ENCODE measurements at places on chromosomes 1 and 21. TPM values are rescaled to one million over a fixed set of nuclear protein-coding genes. Genes with fewer than 3 reads are reported as not detected.

- no peak for DNase-seq
Measured at GRCh38 chr1:59071876-59072582, 224.9 kb upstream of the FGGY start.

DNA sequence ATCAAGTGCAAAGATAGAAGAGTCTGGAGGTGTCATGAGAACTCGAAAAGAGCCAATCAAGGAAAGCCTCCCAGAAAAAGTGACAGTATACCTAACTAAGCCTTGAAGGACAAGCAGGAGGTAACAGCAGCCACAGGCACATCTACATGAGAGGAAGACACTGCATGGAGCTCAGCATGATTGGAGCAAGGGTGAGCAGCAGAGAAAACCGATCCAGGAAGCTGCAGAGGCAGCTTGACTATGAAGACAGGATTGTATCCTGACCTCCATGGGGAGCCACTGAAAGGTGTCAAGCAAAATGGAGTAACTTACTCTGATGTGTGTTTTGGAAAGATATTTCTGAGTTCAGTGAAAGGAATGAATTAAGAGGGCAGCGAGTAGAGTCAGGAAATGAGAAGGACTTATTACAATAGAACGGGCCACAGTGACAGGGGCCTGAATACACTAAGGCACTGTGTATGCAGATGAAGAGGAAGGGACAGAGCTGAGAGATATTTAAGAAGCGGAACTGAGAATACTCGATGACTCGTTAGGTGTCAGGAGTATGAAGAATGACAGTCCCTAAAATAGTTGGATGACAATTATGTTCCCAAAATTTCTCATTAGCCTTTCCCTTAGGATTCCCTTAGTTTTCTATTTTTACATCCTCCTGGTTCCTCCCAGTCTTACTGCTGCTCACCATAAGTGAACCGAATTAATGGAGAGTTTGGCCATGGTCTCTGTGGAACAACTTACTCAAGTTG is 139.3 kb upstream of the NFIA start:
- no peak for DNase-seq

DNA sequence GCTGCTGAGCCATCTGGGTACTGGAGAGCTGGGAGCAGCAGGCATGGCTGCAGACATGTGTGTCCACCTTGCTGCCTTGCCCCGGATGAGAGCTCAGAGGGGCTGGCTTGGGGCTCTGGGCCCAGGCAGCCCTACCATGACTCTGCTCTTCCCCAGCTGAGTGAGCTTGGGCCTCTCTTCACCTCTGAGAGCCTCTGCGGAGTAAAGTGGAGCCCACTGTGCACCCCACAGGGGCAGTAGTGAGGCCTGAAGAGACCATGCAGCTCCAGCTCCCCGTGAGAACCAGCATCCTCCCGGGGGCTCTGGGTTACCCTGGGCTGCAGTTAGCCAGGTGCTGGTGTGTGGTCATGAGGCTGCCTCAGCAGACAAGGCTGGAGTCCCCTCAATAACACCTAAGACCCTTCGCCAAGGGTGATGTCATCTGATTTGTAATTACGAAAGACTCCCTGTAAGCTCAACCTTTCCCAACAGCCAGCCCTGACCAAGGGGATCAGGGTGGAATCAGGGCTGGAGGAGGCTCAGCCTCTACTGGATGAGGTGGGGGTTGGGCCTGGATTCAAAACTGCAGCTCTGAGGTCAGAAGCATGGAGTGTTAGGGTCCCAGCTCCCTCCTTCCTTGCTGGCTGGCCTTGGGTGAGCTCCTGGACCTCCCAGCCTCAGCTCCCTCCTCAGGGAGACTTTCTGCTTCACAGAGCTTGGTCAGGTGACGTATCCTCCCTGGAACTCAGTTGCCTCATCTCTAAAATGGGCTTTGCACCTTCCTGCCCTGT is 308.0 kb downstream of the MATN1 start:
- DNase-seq, result no peak

- DNase-seq, result no peak
Measured at GRCh38 chr1:46021046-46021996, 111.1 kb downstream of the PIK3R3 start.

DNA sequence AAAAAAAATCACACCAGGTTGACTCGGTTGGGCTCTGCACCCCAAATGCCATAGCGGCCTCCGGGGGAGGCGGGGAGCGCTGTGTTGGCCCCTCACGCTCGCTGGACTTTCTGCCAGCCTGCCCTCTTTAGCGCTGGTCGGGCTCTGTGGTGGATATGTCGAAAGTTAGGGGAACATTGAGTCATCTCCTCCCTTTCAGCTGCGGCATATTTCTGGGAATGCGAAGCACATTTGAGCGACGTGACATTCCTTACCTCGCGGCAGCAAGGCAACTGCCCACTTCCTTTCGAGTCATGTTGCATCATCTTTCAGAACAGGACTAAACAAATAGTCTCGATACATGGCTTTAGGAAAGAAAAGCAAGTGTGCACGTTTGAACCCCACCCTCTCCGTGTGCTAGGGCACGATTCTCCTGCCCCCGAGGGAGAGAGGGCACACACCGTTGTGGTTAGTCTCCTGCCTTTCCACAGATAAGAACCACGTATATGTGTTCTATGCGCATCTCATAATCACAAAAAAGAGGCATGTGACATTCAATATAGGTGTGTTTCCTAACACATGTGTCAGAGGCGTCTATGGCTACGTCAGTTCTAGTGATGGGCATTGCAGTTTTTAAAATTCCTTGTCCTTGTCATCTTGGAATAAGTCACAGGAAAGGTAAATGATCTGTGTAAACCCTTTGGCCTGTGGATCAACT is 105.9 kb upstream of the SLC45A1 start:
- peak; percentile 83 for DNase-seq

GRCh38 chr1:88462488-88463261 is 221.4 kb upstream of the PKN2 start:
- peak; percentile 69 for DNase-seq

DNA sequence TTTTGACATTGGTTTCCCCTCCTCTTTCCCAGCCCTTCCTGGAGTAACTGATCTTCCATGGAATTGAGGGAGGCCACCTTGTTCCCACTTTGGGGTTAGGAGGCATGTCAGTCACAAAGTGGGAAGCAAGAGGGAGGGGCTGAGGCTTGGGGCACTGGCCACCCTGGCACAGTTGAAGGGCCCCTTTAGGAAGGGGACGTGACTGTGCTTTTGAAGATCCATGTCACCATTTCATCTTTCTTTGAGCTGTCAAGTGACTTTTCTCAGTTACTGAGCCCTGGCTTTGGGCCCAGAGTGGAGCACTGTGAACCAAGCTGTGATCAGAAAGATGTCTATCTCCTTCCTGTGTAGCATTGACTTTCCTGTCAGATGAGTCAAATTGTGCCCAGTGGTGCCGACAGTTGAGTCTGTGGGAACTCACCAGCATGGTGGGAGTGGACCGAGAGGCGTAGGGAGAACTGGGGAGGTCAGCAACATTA is 38.5 kb upstream of the TDRD10 start:
- DNase-seq, result no peak

- no peak for DNase-seq
Measured at GRCh38 chr1:203627851-203628200, 1.2 kb downstream of the ATP2B4 start.

- DNase-seq, result no peak
Measured at GRCh38 chr1:197467881-197468280, 199.8 kb downstream of the CRB1 start.

GRCh38 chr1:43513471-43514173 is 17.1 kb upstream of the PTPRF start:
- DNase-seq, result no peak

- DNase-seq, result no peak
Measured at GRCh38 chr1:234969011-234969441, 159.6 kb downstream of the TOMM20 start.

DNA sequence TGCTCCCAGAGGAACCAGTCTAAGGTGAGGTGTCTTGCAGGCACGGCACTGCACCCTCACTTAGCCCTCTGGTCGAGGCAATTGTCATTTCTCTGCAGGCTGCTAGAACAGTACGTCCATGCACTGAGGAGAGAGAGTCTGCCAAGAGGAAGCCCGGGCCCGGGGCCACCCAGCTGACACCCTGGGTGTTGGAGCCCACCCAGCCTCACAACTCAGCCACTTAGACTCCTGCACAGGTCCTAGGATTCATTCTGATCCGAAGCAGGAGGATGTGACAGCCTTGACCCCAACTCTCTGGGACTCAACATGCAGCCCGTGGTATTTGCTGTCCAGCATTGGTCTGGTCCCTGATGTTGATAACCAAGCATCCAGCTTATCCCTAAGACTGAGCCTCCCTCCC is 111.9 kb downstream of the ADSS2 start:
- no peak for DNase-seq

Gene KMO
- total RNA-seq, result 6.1 TPM

Gene IVL
- total RNA-seq, result 0.31 TPM
